Esophagus squamous epithelium (tissue), 5 donors: ENCODE measurements at places on chromosomes 6 and 20.
A peak's percentile ranks its signal among the peaks of the same experiment; 100 is the strongest.

DNA sequence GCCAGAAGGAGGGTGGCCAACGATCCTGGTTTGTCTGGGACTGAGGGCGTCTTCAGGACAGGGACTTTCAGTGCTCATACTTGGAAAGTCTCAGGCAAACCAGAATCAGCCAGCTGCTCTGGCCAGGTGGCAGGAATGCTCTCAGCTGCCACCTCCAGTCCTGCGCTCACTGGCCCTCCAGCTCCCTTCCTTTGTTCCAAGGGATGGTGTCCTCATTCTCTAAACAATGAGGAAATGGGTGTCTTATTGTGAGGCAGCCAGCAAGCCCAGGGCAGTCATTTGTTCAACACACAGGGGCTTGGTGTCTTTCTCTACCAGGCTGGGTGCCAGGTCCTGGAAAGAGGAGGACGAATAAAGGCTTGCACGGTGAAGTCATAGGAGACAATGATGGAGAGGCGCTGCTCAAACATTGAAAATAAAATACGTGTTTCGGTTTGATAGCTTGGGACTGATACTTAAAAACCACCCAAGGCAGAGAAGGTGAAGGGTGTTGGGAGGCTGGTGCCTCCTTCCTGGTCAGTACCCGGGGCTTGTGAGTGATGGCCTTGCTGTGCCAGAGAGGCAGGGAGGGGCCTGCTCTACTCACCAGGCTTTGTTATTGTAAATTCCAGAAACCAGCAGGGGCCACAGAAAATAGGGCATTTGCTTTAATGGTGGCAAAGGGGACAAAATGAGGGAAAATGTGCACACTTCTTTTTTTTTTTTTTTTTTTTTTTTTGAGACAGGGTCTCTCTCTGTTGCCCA lies 11.3 kb upstream of the TMEM181 start:
- DNase-seq = no peak
- H3K4me3 ChIP-seq = no peak overlapping the region
- no peak overlapping the region for H3K27ac ChIP-seq
- H3K27me3 ChIP-seq = no peaks in the 10 kb centered on the region

GRCh38 chr6:129546702-129547101 lies 163.3 kb downstream of the ARHGAP18 start:
- no peaks in the 10 kb centered on the region for H3K4me1 ChIP-seq
- H3K27ac ChIP-seq = no peak overlapping the region
- H3K4me3 ChIP-seq = no peak overlapping the region
- no peaks in the 10 kb centered on the region for H3K27me3 ChIP-seq

GRCh38 chr20:59006864-59007664 lies at the start of gene CTSZ:
Gene CTSZ, minus strand, starts transcription at chr20:59007254. Its CDS starts 126 bp downstream, at chr20:59007128.
- H3K4me3 ChIP-seq = peak within 1 kb of the TSS; percentile 85
- peaks cover 13% of the 10 kb centered on the region for H3K36me3 ChIP-seq
- H3K27ac ChIP-seq = peak within 1 kb of the TSS; percentile 87
- peaks cover 30% of the 10 kb centered on the region for H3K4me1 ChIP-seq
- H3K27me3 ChIP-seq = no peaks in the 10 kb centered on the region

DNA sequence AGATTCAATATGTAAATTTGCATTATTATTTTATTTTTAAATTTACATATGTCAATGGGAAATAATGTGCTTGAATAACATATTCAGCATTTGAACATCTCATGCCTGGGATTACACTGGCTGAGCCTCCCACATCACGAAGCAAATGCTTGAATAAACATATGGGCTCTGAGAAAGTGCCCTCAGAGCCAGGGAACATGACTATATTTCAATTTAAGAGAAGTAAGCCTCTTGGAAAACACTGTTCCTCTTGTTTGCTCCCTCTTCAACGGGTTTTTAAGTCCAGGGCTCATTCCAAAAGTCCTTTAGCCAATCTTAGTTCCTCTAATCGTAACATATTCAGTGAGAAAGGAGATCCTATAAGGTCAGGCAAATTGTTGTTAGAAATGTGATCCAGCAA lies 122.0 kb downstream of the GMPR start:
- H3K4me3 ChIP-seq = no peak overlapping the region
- H3K27ac ChIP-seq = no peak overlapping the region

- H3K4me1 ChIP-seq = no peaks in the 10 kb centered on the region
- DNase-seq = no peak
- H3K27ac ChIP-seq = no peak overlapping the region
- H3K36me3 ChIP-seq = no peaks in the 10 kb centered on the region
- H3K27me3 ChIP-seq = no peaks in the 10 kb centered on the region
Observed at GRCh38 chr20:58573257-58573656, 58.1 kb upstream of the APCDD1L start.

DNA sequence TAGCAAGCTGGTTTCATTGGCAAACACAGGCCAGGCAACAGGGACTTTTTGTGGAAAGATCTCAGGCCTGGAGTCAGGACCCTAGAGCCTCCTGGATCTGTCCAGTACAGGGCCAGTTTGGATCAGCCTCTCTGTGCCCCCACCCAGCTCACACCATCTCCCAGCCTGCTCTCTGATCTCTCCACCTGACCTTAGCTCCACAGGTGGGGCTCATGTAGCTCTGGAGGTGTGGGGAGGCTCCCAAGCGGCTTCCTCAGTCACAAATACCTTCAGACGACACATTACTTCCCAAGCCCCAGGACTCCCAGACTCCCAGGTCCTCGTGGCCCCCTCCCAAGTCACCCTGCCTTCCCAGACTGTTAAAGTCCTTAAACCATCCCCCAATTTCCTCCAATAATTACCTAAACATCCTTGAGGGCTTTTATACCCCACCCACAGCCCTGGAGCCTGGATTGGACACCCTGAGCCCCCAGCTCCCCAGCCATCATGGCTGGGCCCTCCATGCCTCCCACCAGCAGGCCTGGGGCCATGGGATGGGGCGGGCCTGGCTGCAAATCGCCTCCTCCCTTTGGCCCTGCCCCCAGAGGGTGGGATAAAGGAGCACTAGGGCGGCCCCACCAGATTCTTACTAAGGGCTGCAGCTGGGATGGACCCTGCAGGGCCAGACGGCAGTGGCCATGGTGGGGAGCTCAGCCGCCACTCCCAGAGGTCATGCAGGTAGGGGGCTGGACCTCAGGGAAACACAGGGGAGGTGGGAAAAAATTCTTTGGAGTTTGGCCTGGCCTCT lies 15.9 kb upstream of the FANCE start:
- no peak overlapping the region for H3K27ac ChIP-seq
- no peak for DNase-seq
- no peak overlapping the region for H3K4me3 ChIP-seq
- H3K36me3 ChIP-seq = no peaks in the 10 kb centered on the region
- H3K4me1 ChIP-seq = no peaks in the 10 kb centered on the region

- no peak overlapping the region for H3K27ac ChIP-seq
- no peaks in the 10 kb centered on the region for H3K36me3 ChIP-seq
- H3K4me3 ChIP-seq = no peak overlapping the region
- peaks cover 4% of the 10 kb centered on the region for H3K4me1 ChIP-seq
- no peak for DNase-seq
Observed at GRCh38 chr6:141552463-141552862, 580.3 kb upstream of the GJE1 start.

GRCh38 chr6:53159558-53159957 lies 10.9 kb upstream of the GCM1 start:
- H3K36me3 ChIP-seq = no peaks in the 10 kb centered on the region
- no peak overlapping the region for H3K4me3 ChIP-seq
- no peak for DNase-seq
- H3K27ac ChIP-seq = no peak overlapping the region
- H3K4me1 ChIP-seq = no peaks in the 10 kb centered on the region

- no peak for DNase-seq
- peaks cover 29% of the 10 kb centered on the region for H3K36me3 ChIP-seq
- H3K4me3 ChIP-seq = peak overlapping the region; percentile 75
- no peaks in the 10 kb centered on the region for H3K27me3 ChIP-seq
Observed at GRCh38 chr20:56391596-56392131, 351 bp downstream of the AURKA start.

- H3K27ac ChIP-seq = no peak overlapping the region
- no peaks in the 10 kb centered on the region for H3K36me3 ChIP-seq
- DNase-seq = no peak
Observed at GRCh38 chr6:155125906-155126305, 130.8 kb downstream of the TIAM2 start.

DNA sequence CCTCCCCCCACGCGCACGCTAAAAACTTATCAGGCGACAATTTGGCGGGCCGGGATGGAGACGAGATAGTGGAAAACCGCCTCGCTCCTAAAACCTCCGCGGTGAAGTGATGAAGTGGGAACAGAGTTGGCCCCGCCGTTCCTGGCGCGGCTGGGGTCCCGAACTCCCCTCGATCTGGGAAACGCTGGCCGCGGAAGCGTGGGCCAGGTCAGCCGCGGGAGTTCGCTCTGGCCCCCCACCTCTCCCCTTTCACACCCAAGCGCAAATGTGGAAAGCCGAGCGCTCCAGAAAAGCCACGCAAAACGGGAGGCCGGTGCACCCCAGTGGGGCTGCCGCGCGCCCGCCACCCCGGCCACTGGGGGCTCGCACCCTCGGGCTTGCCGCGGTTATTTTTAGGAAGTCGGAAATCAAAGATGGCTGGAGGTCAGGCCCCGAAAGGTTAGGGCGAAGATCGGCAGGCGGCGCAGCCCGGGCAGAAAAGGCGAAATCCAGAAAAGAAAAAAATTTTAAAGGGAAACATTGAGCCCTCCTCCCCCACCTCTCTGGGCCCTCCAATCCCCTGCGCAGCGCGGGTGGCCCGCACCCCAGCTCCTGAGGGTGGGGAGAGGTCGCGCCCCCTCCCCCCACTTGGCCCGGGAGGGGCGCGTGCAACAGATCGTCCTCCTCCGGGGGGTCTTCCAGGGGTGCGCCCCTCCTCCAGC lies 1.0 kb downstream of the SALL4 start:
- no peak overlapping the region for H3K27ac ChIP-seq
- no peak for DNase-seq
- H3K36me3 ChIP-seq = no peaks in the 10 kb centered on the region
- H3K4me1 ChIP-seq = peaks cover 17% of the 10 kb centered on the region
- H3K27me3 ChIP-seq = no peaks in the 10 kb centered on the region
- peak overlapping the region; percentile 66 for H3K4me3 ChIP-seq

- no peak overlapping the region for H3K27ac ChIP-seq
- no peaks in the 10 kb centered on the region for H3K27me3 ChIP-seq
- H3K4me1 ChIP-seq = peaks cover 32% of the 10 kb centered on the region
- no peak for DNase-seq
- H3K4me3 ChIP-seq = no peak overlapping the region
Observed at GRCh38 chr6:140078561-140079125, 704.2 kb upstream of the CITED2 start.

GRCh38 chr6:45590226-45590625 lies 212.5 kb upstream of the SUPT3H start:
- H3K4me1 ChIP-seq = peaks cover 18% of the 10 kb centered on the region
- H3K4me3 ChIP-seq = no peak overlapping the region
- peak overlapping the region; percentile 68 for H3K27ac ChIP-seq
- no peak for DNase-seq
- no peaks in the 10 kb centered on the region for H3K36me3 ChIP-seq

DNA sequence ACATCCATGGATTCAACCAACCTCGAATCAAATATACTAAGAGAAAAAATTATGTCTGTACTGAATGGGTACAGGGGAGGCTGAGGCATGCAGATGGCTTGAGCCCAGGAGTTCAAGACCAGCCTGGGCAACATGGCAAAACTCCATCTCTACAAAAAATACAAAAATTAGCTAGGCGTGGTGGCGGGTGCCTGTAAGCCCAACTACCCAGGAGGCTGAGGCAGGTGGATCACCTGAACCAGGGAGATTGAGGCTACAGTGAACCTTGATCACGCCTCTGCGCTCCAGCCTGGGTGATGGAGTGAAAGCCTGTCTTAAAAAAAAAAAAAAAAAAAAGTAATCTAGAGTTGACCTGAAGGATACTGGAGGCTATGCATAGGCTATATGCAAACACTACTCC lies 219.1 kb upstream of the SNX9 start:
- no peak overlapping the region for H3K4me3 ChIP-seq
- H3K36me3 ChIP-seq = no peaks in the 10 kb centered on the region
- no peak for DNase-seq
- no peaks in the 10 kb centered on the region for H3K4me1 ChIP-seq

- H3K4me1 ChIP-seq = no peaks in the 10 kb centered on the region
- no peak for DNase-seq
- no peak overlapping the region for H3K4me3 ChIP-seq
- H3K27me3 ChIP-seq = no peaks in the 10 kb centered on the region
- no peaks in the 10 kb centered on the region for H3K36me3 ChIP-seq
Observed at GRCh38 chr6:166301611-166302529, 6.3 kb downstream of the PRR18 start.

GRCh38 chr20:20367575-20368417 lies at the start of gene INSM1:
Gene INSM1, plus strand, starts transcription at chr20:20368104. Its CDS starts 164 bp downstream, at chr20:20368268.
- H3K36me3 ChIP-seq = no peaks in the 10 kb centered on the region
- peak within 1 kb of the TSS; percentile 63 for H3K4me3 ChIP-seq
- peaks cover 47% of the 10 kb centered on the region for H3K27me3 ChIP-seq
- no peak within 1 kb of the TSS for H3K27ac ChIP-seq
- peaks cover 48% of the 10 kb centered on the region for H3K4me1 ChIP-seq
- DNase-seq = no peak

DNA sequence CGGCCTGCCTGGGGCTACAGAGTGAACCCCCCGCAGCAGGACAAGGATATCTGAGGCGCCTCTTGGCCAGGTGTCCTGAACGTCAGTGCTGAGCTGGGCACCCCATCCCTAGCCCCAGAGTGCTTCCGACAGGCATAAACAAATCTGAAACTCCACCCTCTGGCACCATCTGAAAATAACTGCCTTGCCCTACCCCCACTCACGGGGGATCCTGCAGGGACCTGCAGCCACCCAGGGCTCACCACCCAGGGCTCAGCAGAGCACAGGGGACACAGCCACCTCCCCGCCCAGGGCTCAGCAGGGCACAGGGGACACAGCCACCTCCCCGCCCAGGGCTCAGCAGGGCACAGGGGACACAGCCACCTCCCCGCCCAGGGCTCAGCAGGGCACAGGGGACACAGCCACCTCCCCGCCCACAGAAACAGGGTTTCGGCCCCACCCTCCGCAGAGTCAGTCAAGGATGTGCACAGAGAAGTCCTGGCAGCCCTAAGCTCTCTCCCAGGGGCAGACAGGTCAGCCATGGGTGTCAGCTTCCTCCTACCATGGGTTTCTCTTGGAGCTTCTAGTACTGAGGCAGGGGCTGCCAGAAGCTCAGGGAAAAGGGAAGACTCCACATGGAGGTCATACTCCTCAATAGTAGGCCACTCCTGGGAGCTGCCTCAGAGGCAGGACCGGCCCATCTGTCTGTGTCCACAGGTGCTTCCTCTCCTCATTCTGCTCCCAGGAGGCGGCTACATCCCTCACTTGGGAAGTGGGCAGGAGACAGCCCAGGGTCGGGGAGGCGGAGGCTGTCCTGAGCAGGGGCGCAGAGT lies 4.6 kb downstream of the UCKL1 start:
- no peaks in the 10 kb centered on the region for H3K36me3 ChIP-seq
- no peaks in the 10 kb centered on the region for H3K27me3 ChIP-seq
- H3K4me1 ChIP-seq = peaks cover 92% of the 10 kb centered on the region
- no peak overlapping the region for H3K4me3 ChIP-seq
- peak overlapping the region; percentile 99 for H3K27ac ChIP-seq
- DNase-seq = no peak

- H3K27ac ChIP-seq = peak overlapping the region; percentile 18
- peak overlapping the region; percentile 76 for H3K4me3 ChIP-seq
- no peak for DNase-seq
- H3K4me1 ChIP-seq = peaks cover 16% of the 10 kb centered on the region
- H3K27me3 ChIP-seq = peaks cover 6% of the 10 kb centered on the region
Observed at GRCh38 chr20:48824830-48825565, 2.8 kb downstream of the PREX1 start.
